Subcutaneous preadipocyte (primary cell): ENCODE measurements at places on chromosomes 3 and 15. TPM values are rescaled to one million over a fixed set of nuclear protein-coding genes. Genes with fewer than 3 reads are reported as not detected.

PIGX gene
- total RNA-seq: 18.0 and 27.0 TPM in 2 replicates

TICRR gene
- 6.2 and 11.9 TPM in 2 replicates for total RNA-seq

MNS1 gene
- 2.6 and 3.5 TPM in 2 replicates for total RNA-seq

PIK3R4 gene
- 33.4 and 44.6 TPM in 2 replicates for total RNA-seq

ZDHHC3 gene
- 64.5 and 87.8 TPM in 2 replicates for total RNA-seq

PLSCR4 gene
- total RNA-seq: 9.4 and 11.0 TPM in 2 replicates

SAMD7 gene
- not detected in 2 replicates for total RNA-seq

GRM2 gene
- not detected in 2 replicates for total RNA-seq

PLA2G4E gene
- total RNA-seq: not detected in 2 replicates

DAZL gene
- 0.37 and 0.59 TPM in 2 replicates for total RNA-seq

DNASE1L3 gene
- total RNA-seq: 0.59 and 1.5 TPM in 2 replicates

COL8A1 gene
- 7.7 and 21.3 TPM in 2 replicates for total RNA-seq

SPTBN5 gene
- total RNA-seq: under 0.01 and 0.20 TPM in 2 replicates

GRAMD1C gene
- 0.73 and 1.8 TPM in 2 replicates for total RNA-seq

EFL1 gene
- total RNA-seq: 21.7 and 31.7 TPM in 2 replicates

FGF12 gene
- total RNA-seq: under 0.01 TPM in 1 of 2 replicates, not detected in the other

TEX55 gene
- not detected in 2 replicates for total RNA-seq

TMEM108 gene
- total RNA-seq: under 0.01 TPM in 1 of 2 replicates, not detected in the other

BLM gene
- total RNA-seq: 5.9 and 12.1 TPM in 2 replicates

RGMA gene
- 1.6 and 2.9 TPM in 2 replicates for total RNA-seq

DISP2 gene
- under 0.01 and 0.20 TPM in 2 replicates for total RNA-seq

ZMAT3 gene
- total RNA-seq: 18.8 and 20.2 TPM in 2 replicates

MYZAP gene
- total RNA-seq: under 0.01 and 0.59 TPM in 2 replicates

MYL3 gene
- total RNA-seq: not detected in 2 replicates

ZNF770 gene
- total RNA-seq: 19.5 and 26.4 TPM in 2 replicates

STRIT1 gene
- total RNA-seq: not detected in 2 replicates

PDZRN3 gene
- 33.8 and 43.8 TPM in 2 replicates for total RNA-seq

RAB5A gene
- 59.2 and 67.2 TPM in 2 replicates for total RNA-seq

CDC25A gene
- 4.8 and 18.6 TPM in 2 replicates for total RNA-seq

DRD3 gene
- total RNA-seq: not detected in 2 replicates

CLK3 gene
- total RNA-seq: 35.3 and 40.5 TPM in 2 replicates

OXTR gene
- 0.73 and 0.98 TPM in 2 replicates for total RNA-seq

LRTM1 gene
- not detected in 2 replicates for total RNA-seq

WWTR1 gene
- total RNA-seq: 74.6 and 117 TPM in 2 replicates

ANKRD63 gene
- total RNA-seq: not detected in 2 replicates

PPARG gene
- 84.1 and 121 TPM in 2 replicates for total RNA-seq

ICE2 gene
- 20.6 and 33.4 TPM in 2 replicates for total RNA-seq

ECE2 gene
- total RNA-seq: not detected in 2 replicates

MCF2L2 gene
- total RNA-seq: 0.73 and 1.6 TPM in 2 replicates

NDUFB4 gene
- 30.9 and 33.1 TPM in 2 replicates for total RNA-seq

CATSPER2 gene
- 0.39 and 1.5 TPM in 2 replicates for total RNA-seq

MELTF gene
- total RNA-seq: 4.5 and 7.3 TPM in 2 replicates

SH3GL3 gene
- under 0.01 and 0.20 TPM in 2 replicates for total RNA-seq

OR5AC2 gene
- not detected in 2 replicates for total RNA-seq

RAB8B gene
- 58.1 and 67.2 TPM in 2 replicates for total RNA-seq

RUBCN gene
- total RNA-seq: 12.5 and 16.2 TPM in 2 replicates

MRAS gene
- 19.9 and 27.9 TPM in 2 replicates for total RNA-seq

AMOTL2 gene
- 25.7 and 74.3 TPM in 2 replicates for total RNA-seq

GOLIM4 gene
- total RNA-seq: 31.6 and 38.1 TPM in 2 replicates

GREM1 gene
- 0.37 and 2.2 TPM in 2 replicates for total RNA-seq

GPR149 gene
- total RNA-seq: not detected in 2 replicates

CYP1A2 gene
- total RNA-seq: not detected in 2 replicates
